Large intestine (tissue), 12 donors: ENCODE measurements at places on chromosomes 7 and 10.

DNA sequence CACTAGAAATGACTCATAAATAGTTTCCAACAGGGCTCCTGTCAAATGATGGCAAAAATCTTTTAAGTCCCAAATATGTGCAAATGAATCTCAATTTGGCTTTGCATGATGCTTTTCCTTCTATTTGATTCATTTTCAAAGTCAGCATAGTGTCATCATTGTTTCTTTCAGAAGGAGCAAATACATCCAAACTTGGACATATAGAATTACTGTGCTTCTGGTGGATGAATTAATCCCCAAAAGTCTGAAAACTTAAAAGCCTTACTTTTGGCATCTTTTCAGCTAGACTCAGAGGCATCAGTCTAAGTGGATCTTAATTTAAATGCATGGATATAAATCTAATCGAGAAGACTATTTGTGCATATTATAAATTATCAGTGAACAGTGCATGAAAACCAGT is 578.1 kb upstream of the FZD8 start:
- DNase-seq = no peak
- H3K27me3 ChIP-seq = no peaks in the 10 kb centered on the region
- no peak overlapping the region for H3K4me3 ChIP-seq

GRCh38 chr10:86388119-86388704 is 21.6 kb upstream of the GRID1 start:
- H3K27ac ChIP-seq = no peak overlapping the region
- H3K4me1 ChIP-seq = peaks cover 7% of the 10 kb centered on the region
- H3K36me3 ChIP-seq = no peaks in the 10 kb centered on the region

GRCh38 chr10:120517196-120517595 is 60.2 kb downstream of the PLPP4 start:
- H3K27ac ChIP-seq = no peak overlapping the region
- H3K36me3 ChIP-seq = no peaks in the 10 kb centered on the region
- DNase-seq = no peak
- H3K4me3 ChIP-seq = no peak overlapping the region

- H3K4me1 ChIP-seq = no peaks in the 10 kb centered on the region
- H3K27ac ChIP-seq = no peak overlapping the region
- H3K4me3 ChIP-seq = no peak overlapping the region
Measured at GRCh38 chr10:126104767-126105166, 208.4 kb downstream of the FANK1 start.

DNA sequence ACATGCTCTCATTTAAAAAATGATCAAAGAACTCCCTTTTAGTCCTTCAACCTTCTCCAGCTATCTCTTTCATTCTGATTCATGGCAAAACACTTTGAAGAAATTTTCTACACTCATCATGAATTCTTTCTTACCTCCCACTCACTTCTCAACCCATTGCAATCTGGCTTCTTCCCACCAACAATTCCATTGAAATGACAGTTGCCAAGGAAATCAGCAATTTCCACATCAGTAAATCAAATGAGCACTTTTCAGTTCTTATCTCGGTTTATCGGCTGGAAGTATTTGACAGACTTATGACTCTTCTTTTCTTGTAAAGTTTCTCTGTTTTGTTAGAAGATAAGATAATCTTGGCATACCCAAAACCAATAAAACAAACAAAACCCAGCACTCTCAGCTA is 99.1 kb upstream of the CACNA2D1 start:
- H3K27me3 ChIP-seq = no peaks in the 10 kb centered on the region
- no peaks in the 10 kb centered on the region for H3K36me3 ChIP-seq
- no peak for DNase-seq

GRCh38 chr10:89888321-89889070 is 187.1 kb downstream of the KIF20B start:
- no peak for DNase-seq
- no peaks in the 10 kb centered on the region for H3K36me3 ChIP-seq
- no peak overlapping the region for H3K4me3 ChIP-seq
- no peaks in the 10 kb centered on the region for H3K4me1 ChIP-seq
- no peak overlapping the region for H3K27ac ChIP-seq
